ENCODE measurements at places on chromosomes 1 and 21.

GRCh38 chr1:17575797-17576518, 36.5 kb downstream of the ARHGEF10L start:
- DNase-seq = no peak

DNA sequence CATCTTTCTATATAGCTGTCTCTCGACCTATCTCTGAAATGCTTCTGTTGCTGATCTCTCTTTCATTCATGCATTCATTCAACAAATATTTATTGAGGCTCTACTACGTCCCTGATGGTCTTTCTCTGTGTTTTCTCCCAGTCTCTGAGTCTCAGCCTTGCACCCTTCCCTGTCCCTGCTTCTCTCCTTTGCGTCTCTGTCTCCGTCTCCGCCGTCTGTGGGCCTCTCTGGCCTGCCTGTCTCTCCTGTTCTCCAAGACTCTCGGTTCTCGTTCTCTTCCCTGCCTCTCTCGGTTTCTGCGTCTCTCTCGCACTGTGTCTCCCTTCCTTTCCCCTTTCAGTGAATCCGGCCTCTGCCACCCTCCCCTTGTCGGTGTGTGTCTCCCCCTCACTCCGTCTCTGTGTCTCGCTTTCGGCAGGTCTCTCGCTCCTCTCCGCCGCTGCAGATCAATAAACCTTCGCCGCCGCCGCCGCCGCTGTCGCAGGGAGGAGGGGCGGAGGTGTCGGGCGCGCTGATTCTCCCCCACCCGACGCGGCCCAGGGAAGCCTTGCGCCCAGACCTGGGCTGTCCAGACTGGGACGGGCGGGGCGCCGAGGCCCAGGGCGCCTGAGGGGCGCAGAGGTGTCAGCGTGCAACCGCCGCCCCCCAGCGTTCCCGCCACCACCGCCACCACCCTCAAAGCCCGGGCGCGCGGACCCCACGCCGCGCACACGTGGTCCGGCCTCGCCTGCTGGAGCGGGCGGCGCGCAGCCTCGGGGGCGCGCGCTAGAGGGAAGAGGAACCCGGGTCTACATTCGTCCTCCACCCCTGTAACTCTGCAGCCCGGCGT, 3.0 kb downstream of the EFNA3 start:
- DNase-seq = no peak

DNA sequence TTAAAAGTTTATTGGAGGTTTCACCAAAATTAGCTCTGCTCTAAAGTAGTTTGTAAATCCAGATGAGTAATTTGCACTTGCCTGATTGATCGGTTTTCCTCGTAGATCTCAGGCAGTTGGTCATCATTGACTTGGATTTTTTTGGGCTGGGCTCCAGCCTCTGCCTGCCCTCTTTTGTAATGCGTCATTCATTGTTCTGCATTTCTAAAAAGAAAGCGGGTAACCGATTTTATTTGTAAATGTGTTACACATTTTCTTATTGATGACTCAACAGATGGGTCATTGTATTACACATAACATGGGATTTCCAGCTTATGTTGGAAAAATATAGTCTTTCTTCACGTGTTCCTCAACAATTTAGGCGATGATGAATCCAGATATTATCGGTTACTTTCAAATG, 5.5 kb downstream of the ETS2 start:
- DNase-seq = peak; percentile 98

DNA sequence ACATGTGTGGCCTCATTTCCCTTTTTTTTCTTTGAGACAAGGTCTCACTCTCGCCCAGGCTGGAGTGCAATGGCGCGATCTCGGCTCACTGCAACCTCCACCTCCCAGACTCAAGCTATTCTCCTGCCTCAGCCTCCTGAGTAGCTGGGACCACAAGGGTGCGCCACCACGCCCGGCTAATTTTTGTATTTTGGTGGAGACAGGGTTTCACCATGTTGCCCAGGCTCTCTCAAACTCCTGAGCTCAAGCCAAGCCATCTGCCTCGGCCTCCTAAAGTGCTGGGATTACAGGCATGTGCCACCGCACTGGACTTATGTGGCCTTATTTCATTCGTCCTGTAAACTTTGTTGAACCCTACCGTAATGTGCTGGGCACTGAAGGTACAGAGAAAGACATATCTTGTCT, 569 bp upstream of the WARS2 start:
- DNase-seq = peak; percentile 18

- DNase-seq = peak; percentile 89
Measured at GRCh38 chr21:29145354-29145782, 14.9 kb downstream of the MAP3K7CL start.

DNA sequence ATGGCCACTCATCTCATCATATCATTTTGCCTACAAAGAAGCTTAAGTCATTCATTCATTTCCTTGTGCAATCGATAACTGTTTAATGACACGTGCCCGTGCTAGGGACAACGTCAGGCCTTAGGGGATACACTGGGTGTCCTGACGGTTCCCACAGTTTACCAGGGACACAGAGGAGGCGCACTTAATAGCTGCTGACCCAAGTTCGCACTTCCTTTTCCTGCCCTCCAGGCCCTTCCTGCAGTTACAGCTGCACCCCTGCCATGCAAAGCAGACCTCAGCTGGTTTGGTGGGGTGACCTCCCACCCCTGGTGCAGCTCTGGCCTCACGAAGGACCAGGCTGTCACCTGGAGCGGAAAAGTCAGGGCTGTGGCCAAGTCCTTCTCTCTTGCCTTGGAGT, 4.2 kb downstream of the SPATA21 start:
- no peak for DNase-seq

- DNase-seq = no peak
Measured at GRCh38 chr1:246080031-246080430, 427.0 kb downstream of the SMYD3 start.

Data from fibroblast of skin of abdomen (primary cell).